Vagina (tissue), 2 donors: ENCODE measurements at places on chromosomes 4 and X. TPM values are rescaled to one million over a fixed set of nuclear protein-coding genes. Genes with fewer than 3 reads are reported as not detected.

DNA sequence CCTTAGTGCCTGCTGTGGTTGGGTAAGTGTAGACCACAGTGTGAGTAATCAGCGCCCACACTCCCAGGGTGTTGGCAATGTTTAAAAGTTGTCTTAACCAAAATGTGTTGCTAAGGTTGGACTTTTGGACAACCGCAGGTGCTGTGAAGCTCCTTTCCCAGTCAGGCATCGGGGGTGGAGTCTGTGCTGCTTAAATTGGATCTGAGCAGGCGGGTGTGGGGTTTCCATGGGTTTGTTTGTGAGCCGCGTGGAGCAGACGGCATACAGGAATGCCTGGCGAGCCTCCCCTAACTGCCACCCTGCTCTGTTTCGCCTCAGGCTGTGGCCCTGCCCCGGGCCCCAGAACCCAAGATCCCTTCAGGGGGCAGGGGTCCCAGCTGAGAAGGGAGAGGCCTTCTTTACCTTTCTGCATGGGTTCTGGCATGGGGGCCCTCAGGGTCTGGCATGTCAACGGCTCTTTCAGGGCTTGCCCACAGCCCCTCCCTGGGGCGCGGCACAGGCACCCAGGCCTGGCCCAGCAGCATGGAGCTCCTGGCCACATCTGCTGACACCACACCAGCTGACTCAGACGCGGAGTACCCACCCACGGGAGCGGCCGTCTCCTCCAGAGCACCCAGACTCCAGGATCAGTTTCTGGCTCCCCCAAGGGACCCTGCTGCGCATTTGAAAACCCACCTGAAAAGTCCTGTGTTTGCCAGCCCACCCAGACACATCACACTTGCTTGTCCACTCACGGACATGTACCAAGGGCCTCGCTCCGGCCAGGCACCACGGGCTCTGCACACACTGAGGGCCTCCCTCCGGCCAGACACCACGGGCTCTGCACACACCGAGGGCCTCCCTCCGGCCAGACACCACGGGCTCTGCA is 5.1 kb upstream of the SPON2 start:
- DNase-seq, result peak; percentile 83

DNA sequence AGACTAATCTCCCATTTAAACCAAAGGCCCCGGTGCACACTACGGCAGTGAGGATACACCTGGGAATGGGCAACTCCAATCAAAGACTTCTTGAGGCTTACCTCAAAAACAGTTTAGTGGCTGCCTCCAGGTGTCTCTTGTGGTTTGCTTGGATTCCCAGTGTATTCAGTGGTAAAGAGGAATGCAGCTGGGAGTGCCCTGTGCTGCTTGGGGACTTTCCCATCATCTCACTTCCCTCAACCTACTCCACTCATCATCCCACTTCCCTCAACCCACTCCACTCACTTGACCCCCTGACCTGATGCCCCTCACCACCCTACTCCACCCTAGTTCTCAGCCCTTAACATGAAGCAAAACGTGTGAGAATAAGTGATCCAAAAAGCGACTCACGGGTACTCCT is 177.3 kb upstream of the ETNPPL start:
- DNase-seq, result no peak

GRCh38 chr4:6395466-6396228 is 76.8 kb downstream of the PPP2R2C start:
- DNase-seq, result no peak

GRCh38 chr4:104424475-104424941 is 70.2 kb downstream of the CXXC4 start:
- DNase-seq, result no peak

DNA sequence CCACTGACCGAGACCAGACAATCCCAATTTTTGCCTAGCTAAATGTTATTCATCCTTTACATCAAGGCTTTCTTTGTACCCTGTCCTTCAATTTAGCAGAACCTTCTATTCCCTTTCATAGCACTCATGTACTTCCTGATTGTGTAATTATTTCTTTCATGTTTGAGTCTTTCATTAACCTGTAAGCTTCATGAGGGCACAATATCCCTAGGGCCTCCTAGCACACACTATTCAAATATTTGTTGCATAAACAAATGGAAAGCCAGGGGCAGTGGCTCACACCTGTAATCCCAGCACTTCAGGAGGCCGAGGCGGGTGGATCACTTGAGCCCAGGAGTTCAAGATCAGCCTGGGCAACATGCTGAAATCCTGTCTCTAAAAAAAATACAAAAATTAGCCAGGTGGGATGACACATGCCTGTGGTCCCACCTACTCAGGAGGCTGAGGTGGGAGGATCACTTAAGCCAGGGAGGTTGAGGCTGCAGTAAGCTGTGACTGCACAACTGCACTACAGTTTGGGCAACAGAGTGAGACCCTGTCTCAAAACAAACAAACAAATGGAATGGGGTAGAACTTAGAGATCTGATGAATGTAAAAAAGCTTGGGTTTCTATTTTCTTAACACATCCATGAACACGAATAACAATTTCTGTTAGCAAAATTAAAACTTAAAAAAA is 59.0 kb downstream of the SAT1 start:
- no peak for DNase-seq

Gene LPAR4
- total RNA-seq, result not detected

Gene CT83
- total RNA-seq, result not detected

Gene TEX13D
- not detected for total RNA-seq

Gene GABRE
- 176 TPM for total RNA-seq

Gene USP26
- not detected for total RNA-seq

Gene ADH1B
- total RNA-seq, result 891 TPM

Gene HPGDS
- total RNA-seq, result 0.98 TPM

Gene MSMO1
- total RNA-seq, result 43.5 TPM

Gene COX7B2
- not detected for total RNA-seq
